ENCODE measurements at places on chromosomes 16 and 17. TPM values are rescaled to one million over a fixed set of nuclear protein-coding genes. Genes with fewer than 3 reads are reported as not detected.

Gene KRT24
- 0.52 TPM for total RNA-seq

GRCh38 chr17:79444198-79444597 lies 166.7 kb downstream of the RBFOX3 start:
- no peak for DNase-seq

DNA sequence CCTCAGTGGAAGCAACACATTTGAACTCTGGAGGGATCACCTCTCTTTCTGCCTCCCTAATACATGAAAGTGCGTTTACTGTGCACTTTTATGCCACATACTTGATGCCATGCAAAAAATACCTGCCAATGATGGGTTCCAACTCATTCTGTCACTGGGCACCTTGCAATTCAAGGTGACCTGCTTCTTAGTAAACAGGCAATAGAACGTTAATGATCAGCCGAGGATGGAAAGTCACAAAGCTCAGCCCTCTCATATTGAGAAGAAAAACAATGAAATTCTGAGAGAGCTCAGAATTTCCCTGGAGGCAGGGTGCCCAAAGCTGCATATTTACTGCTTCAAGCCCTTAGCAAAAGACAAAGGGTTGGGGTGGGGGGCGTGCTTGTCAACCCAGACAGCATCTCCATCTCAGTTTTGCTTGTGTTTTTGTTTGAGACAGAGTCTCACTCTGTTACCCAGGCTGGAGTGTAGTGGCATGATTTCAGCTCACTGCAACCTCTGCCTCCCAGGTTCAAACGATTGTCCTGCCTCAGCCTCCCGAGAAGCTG lies 23.2 kb downstream of the LITAF start:
- DNase-seq: no peak

- no peak for DNase-seq
These were observed 655.8 kb upstream of the EEF2KMT start for GRCh38 chr16:5753381-5753780.

DNA sequence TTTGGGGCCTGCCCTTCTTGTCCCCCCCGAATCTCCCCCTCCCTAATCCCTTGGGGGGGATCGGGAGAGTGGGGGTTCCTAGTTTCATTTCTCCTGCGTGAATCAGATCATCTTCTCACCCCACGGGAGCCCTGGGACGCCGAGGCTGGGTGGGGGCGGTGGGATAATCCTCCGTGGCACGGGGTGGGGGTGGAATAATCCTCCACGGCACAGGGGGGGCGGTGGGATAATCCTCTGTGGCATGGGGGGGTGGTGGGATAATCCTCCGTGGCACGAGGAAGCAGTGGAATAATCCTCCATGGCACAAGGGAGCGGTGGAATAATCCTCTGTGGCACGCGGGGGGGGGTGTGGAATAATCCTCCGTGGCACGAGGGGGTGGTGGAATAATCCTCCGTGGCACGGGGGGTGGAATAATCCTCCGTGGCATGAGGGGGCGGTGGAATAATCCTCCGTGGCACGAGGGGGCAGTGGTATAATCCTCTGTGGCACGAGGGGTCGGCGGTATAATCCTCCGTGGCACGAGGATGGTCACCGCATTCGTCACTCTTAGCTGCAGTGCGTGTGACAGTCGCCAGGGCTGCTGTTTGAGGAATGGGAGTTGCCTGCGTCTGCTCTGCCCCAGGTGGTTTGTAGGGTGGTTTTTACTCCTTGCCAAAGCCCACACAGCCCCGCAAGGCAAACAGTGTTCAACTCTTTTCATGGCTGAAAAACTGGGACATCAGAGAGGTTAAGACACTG lies 156.9 kb downstream of the LAT start:
- no peak for DNase-seq

DNA sequence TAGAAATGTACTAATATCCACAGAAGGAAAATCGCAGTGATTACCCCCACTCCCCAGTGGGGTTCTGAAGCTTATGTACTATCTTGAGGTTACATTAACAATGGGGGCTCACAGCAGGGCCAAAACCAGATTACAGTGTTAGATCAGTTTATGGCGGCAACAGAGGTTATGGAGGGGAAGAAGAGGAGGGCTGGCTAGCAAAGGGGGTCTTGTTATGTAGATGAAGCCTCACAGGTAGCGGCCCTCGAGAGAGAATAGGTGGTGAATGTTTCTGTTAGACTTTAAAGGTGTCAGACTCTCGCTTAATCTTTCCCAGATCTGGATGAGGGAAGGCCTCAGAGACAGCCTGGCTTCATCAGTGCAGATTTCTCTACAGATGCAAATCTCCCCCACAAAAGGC lies 22.2 kb downstream of the RNF112 start:
- DNase-seq: no peak

DNA sequence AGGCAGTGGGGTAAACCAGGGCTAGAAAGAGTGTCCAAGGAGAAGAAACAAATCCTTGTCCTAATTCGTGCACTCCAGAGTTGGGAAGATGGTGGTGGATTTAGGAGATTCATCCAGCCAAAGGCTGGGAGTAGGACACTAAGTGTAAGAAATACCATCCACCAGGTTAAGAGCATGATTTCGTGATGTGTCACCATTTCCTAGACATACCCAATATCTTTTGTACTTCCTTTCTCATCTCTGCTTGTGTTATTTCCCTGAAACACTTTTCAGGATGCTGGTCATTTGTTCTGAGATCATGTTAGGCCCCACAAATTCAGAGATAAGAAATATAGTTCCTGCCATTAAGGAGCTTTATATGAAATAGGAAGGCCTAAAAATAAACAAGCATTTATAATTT lies 106.3 kb upstream of the HLF start:
- no peak for DNase-seq

DNA sequence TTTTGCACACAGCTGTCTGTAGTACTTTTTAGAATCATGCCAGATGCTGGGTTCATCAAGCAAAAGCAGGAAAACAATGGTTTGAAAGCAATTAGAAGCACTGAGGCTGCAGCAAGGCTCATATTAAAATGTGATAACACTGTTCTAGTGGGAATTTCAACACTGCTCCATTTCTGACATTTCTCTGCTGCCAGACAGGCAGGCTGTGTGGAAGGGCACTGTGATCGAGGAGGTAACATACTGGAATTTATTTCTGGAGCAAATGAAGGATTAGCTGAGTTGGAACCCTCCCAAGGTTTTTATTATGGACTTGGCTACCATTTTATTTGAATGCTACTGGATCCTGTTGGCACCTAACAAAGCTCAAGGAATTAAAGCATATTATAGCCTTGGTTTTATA lies 66.9 kb downstream of the SKAP1 start:
- DNase-seq: no peak

- DNase-seq: peak; percentile 92
These were observed 672 bp upstream of the ALKBH5 start for GRCh38 chr17:18182978-18183333.

DNA sequence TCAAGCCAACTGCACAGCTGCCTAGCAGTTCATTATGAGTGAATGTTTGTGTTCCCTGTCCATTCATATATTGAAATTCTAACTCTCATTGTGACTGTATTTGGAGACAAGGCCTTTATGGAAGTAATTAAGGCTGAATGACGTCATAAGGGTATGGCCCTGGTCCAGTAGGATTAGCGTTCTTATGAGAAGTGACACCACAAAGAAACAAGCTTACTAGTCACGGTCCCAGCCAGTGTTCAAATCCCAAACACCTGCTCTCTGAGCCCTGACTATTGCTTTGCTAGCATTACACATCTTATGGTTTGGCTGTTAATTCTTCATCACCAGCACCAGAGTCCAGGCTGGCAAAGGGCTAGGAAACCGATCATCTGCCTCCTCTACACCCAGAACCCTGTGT lies 2.2 kb downstream of the ZNF668 start:
- no peak for DNase-seq

GRCh38 chr16:48330189-48330840 lies 54.9 kb downstream of the SIAH1 start:
- no peak for DNase-seq

DNA sequence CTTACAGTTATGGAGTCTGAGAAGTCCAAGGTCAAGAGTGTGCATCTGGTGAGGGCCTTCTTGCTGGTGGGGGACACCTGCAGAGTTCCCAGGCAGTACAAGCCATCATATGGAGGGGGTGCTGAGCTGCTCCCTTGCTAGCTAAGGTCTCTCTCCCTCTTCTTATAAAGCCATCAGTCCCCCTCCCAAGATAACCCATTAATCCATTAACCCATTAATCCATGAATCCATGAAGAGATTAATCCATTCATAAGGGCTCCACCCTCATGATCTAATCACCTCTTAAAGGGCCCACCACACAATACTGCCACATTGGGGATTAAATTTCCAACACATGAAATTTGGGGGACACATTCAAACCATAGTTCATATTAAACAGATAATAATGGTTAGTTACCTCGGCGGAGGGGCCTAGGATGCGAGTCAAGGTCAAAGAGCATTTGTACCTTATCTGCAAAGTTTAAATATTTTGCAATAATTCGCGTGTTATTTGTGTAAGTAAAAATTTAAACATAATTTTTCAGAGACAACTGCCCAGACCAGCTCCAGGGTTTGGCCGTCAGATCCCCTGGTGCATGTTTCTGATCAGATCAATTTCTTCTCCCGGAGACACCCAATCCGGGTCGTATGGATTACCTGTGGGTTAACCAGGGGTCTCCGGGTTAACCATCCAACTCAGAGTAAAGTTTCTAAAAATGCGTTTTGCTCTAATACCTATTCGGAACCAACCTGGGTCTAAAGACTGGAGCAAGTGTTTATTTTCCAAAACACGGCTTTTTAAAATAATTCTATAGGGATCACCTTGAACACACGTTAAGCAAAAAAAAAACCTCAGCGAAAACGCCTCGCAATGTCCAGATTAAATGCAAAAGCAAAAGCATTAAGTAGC lies 740 bp upstream of the POLR3E start:
- no peak for DNase-seq
